Activated CD8-positive, alpha-beta memory T cell treated with anti-CD3 and anti-CD28 coated beads, Interleukin-2, amount 10 ng/mL, durations not matched to agents 7 days and 5 days (primary cell): ENCODE measurements at places on chromosomes 11 and 22.

- H3K4me3 ChIP-seq: no peak overlapping the region
- H3K4me1 ChIP-seq: peaks cover 52% of the 10 kb centered on the region
- H3K27ac ChIP-seq: peak overlapping the region; percentile 86
- DNase-seq: peak; percentile 50
These were observed 22.7 kb upstream of the XBP1 start for GRCh38 chr22:28822930-28823551.

DNA sequence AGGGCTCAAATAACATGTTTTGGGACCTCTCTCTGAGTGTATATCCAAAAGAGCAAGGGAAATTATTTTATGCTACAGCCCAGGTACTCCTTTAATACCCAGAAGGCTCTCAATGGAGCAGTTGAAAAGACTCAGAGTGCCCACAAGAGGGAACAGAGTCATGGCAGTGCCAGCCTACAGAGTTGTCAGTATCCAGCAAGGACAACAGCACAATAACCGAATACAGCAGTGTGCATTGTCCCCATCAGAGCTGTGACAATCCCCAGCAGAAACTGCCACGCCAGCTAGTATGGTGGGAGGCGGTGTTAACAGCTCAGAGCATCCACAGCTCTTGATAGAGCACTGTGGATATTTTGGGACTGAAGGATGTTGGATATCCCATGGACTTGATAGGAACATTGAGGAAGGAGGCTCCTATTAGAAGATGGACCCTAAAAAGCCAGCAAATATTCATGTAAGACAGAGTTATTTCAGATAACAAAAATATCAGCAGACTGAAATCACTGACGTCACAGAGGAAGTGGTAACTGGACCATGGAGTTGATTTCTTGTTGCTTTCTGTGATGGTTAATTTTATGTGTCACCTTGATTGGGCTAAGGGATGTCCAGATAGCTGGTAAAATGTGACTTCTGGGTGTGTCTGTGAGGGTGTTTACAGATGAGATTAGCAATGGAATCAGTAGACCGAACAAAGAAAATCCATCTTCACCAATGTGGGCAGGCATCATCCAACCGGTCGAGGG lies 17.7 kb upstream of the PAFAH1B2 start:
- DNase-seq: no peak
- H3K36me3 ChIP-seq: no peaks in the 10 kb centered on the region
- peaks cover 13% of the 10 kb centered on the region for H3K27me3 ChIP-seq
- no peak overlapping the region for H3K27ac ChIP-seq

DNA sequence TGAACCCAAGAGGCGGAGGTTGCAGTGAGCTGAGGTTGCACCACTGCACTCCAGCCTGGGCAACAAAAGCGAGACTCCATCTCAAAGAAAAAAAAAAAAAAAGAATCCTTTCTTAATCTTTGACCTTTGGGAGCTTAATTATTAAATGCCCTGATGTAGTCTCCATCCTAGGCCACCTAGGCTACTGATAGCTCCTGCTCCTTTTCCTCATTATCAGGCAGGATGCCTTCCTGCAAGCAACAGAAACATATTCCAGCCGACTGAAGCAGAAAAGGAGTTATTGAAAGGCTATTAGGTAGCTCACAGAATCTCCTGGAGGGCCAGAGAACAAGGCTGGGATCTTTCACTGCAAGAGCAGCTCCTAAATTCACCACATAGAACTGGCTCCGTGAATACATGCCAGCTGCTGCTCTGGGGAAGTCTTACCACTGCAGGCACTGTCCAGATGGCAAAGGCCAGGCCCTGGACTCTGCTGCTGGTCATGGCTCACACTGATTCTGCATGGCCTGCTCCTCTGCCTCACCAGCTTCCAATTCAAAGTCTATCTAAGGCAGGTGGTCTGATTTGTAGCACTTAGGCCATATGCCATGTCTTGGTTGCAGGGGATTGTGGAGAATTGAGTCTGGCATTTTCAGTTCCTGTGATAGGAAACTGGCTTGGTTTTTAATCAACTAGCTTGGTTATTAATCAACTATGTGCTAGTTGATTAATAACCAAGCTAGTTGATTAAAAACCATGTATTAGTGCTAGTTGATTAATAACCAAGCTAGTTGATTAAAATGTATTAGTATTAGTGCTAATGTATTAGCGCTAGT lies 26.0 kb upstream of the POLD3 start:
- no peak for DNase-seq
- no peaks in the 10 kb centered on the region for H3K36me3 ChIP-seq
- H3K4me1 ChIP-seq: no peaks in the 10 kb centered on the region
- no peak overlapping the region for H3K27ac ChIP-seq

GRCh38 chr11:32107647-32108046 lies 16.8 kb downstream of the RCN1 start:
- DNase-seq: no peak
- peaks cover 9% of the 10 kb centered on the region for H3K4me1 ChIP-seq
- H3K36me3 ChIP-seq: peaks cover 27% of the 10 kb centered on the region
- H3K4me3 ChIP-seq: no peak overlapping the region
- H3K27ac ChIP-seq: no peak overlapping the region

DNA sequence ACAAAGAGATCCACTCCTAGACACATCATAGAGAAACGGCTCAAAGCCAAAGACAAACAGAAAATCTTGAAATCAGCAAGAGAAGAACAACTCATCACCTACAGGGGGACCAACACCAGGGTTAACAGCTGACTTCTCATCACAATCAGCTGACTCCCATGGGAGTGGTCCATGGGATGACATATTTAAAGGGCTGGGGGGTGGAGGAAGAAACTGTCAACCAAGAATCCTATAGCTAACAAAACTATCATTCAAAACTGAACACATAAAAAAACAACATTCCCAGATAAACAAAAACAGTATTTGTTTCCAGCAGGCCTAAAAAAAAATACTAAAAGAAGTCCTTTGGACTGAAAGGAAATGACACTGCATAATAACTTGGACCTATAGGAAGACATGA lies 86.7 kb downstream of the APOL5 start:
- no peaks in the 10 kb centered on the region for H3K27me3 ChIP-seq
- peaks cover 3% of the 10 kb centered on the region for H3K4me1 ChIP-seq
- no peak overlapping the region for H3K4me3 ChIP-seq

DNA sequence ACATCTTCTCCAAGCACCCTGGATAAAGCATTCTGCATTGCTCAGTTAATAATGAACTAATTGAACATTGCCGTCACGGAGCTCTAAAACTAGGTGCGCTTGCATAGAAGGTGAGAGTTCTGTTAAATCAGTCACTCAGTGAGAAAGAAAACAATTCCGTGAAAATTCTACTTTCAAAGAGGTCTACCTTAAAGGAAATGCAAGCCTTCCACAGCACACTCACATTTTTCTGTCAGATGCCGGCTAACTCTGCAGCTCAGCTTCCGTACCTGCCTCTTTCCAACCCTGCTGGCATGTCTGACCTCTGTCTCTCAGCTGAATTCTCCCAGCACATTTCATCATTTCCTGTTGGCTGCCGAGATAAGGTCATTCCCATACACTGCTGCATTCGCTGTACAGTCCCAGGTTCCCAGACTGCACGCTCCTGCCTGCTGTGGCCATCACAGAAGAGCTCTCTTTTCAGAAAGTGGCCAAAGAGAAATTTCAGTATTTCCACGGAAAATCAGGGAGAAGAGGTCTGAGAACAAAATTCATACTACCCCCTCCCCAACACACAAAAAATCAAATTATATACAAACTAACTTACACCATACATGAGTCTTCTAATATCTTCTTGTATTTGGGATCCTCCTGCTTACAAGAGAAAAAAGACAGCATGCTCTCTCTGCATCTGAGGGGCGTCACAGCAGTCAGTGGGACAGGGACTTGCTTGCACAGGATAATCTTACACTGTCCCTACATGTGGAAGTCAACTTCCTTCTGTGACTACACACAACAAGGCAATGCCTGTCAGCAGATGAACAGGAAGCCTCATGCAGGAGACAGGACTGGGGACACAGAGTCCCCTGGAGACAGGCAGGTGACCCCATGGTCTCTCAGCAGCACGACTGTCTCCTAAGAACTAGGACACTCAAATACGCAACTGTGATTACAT lies 55.1 kb downstream of the PACSIN2 start:
- no peak overlapping the region for H3K27ac ChIP-seq
- no peak for DNase-seq
- no peak overlapping the region for H3K4me3 ChIP-seq
- no peaks in the 10 kb centered on the region for H3K27me3 ChIP-seq

- no peaks in the 10 kb centered on the region for H3K27me3 ChIP-seq
- H3K4me3 ChIP-seq: no peak overlapping the region
- peaks cover 34% of the 10 kb centered on the region for H3K36me3 ChIP-seq
These were observed 71.4 kb downstream of the SFI1 start for GRCh38 chr22:31567702-31568101.

GRCh38 chr11:108654994-108655631 lies 9.8 kb upstream of the DDX10 start:
- DNase-seq: no peak

DNA sequence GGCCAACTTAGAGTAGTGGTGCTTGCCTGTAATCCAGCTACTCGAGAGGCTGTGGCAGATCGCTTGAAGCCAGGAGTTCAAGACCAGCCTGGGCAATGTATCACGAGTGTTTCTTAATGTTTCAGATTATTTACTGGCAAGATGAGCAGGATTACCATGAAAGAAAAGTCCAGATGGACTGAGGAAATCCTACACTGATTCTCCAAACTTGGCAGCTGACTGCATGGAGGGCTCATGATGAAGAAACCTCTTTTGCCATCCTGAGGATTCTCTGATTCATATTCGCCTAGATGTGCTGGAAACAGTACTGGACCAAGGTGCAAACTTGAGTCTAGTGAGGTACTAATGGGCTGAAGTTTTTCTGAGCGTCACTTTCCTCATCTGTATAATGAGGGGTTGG lies 2.8 kb upstream of the SIDT2 start:
- peaks cover 8% of the 10 kb centered on the region for H3K36me3 ChIP-seq
- H3K4me1 ChIP-seq: peaks cover 29% of the 10 kb centered on the region
- no peaks in the 10 kb centered on the region for H3K27me3 ChIP-seq

GRCh38 chr11:21634956-21635355 lies 557.9 kb upstream of the ANO5 start:
- H3K4me1 ChIP-seq: no peaks in the 10 kb centered on the region
- H3K4me3 ChIP-seq: no peak overlapping the region
- no peaks in the 10 kb centered on the region for H3K27me3 ChIP-seq
